Fibroblast of skin of right quadriceps (primary cell): ENCODE measurements at places on chromosomes 5 and 9.

DNA sequence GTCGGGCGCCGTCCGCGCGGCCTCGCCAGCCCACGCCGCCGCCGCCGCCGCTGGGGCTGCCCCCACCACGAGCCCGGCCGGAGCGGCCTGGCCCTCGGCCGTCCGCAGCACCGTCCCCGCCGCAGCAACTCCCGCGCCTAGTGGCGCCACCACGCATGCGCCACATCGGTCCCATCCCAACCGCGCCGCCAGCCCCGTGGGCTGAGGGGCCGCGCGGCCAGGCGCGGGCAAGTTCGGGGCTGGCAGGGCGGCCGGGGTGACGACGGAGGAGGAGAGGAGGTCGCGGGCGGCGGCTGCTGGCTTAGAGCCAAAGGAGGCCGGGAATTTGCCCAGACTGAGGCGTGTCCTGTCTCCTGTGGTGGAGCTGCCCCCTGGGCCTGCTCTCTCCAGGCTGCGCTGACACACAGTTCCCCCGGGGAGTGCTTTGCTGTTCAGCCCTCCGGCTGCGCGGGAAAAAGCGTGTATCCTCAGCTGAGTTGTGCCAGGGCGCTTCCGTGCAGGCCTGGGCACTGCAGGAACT, at the start of gene TUSC1:
TUSC1 (minus strand) TSS at position 298 of the 520 bp plus-strand sequence; CDS start at position 166, 132 bp downstream.
- DNase-seq = peak; percentile 86

DNA sequence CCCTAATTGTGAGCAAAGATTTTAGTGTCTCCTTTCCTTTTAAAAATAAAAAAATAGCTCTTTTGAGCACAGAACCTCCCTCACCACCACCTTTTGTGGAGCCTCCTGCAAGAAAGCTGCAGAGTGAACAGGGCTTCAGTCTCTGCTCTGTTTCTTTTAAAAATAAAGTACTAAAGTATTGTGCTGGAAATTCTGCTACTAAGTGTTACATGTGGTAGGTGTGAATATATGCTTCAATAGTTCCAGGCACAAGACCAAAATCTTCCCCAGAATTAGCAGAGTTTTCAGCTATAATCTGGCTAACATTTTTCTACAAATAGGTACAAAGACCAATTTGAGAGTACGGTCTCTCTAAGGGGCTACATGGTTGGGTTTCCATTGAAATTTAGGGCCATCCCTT, 40.3 kb upstream of the NFIB start:
- no peak for DNase-seq

DNA sequence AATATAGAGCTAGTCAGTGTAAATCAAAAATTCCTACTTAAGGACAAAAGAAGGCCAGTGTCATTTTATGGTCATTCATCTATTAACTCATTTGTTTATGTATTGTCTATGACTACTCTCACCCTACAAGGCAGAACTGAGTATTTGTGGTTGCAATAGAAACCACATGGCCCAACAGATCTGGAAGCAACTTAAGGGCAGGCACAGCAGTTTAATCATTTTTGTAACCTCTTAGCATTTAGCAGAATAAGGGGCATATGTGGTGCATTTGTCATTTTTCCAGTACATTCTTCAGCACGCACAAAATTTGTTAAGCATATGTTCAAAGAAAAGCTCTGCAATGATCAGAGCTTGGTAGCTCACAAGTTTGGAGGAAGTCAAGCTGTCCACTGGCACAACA, 1.1 kb downstream of the FKBP15 start:
- DNase-seq = peak; percentile 68

DNA sequence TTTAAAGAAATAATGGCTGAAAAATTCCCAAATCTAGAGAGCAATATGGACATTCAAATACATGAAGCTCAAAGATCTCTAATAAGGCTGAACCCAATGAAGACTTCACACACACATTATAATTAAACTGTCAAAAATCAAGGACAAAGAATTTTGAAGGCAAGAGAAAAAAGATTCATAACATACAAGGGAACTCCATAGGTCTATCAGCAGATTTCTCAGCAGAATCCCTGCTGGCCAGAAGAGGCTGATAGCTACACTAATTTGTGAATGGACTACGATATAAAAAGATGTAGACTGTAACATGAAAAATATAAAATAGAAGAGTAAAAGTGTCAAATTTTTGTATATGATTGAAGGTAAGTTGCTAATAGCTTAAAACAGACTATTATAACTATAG, 251.9 kb downstream of the ADAMTS6 start:
- no peak for DNase-seq

GRCh38 chr9:134619983-134620661, 21.5 kb upstream of the COL5A1 start:
- no peak for DNase-seq
